ENCODE measurements at places on chromosomes 5 and 9.

GRCh38 chr9:136567651-136568287 is 21.9 kb upstream of the NOTCH1 start:
- DNase-seq: no peak

GRCh38 chr9:125323615-125324014 is 62.0 kb downstream of the GAPVD1 start:
- no peak for DNase-seq

- no peak for DNase-seq
Measured at GRCh38 chr5:177967221-177967887, 28.7 kb downstream of the PROP1 start.

DNA sequence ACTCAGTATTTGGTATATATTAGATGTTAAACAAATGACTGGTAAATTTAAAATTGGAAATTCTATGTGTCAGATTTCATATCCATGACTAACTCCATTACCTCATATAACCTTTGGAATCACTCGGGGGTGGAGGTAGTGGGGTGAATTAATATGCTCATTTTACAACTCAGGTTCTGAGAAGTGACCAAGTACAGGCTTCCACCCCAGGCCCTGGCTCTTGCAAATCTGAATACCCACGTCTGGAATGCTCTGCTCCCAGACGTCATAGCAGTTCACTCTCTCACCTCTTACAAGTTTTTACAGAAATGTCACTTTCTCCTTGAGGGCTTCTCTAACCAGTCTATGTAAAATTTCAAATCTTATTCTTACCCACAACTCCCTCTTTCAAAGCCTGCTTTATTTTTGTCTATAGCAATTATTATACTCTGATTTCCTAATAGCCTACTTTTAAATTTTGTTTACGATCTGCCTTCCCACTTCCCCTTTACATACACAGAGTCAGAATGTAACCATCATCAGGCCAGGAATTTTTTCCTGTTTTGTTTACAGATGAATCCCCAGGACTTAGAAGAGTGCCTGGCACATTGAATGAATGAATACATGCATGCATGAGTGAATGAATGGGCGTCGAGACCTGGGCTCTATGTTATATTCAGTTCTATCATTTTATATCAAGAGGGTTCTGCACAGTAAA is 134.1 kb upstream of the IFNE start:
- DNase-seq: no peak

DNA sequence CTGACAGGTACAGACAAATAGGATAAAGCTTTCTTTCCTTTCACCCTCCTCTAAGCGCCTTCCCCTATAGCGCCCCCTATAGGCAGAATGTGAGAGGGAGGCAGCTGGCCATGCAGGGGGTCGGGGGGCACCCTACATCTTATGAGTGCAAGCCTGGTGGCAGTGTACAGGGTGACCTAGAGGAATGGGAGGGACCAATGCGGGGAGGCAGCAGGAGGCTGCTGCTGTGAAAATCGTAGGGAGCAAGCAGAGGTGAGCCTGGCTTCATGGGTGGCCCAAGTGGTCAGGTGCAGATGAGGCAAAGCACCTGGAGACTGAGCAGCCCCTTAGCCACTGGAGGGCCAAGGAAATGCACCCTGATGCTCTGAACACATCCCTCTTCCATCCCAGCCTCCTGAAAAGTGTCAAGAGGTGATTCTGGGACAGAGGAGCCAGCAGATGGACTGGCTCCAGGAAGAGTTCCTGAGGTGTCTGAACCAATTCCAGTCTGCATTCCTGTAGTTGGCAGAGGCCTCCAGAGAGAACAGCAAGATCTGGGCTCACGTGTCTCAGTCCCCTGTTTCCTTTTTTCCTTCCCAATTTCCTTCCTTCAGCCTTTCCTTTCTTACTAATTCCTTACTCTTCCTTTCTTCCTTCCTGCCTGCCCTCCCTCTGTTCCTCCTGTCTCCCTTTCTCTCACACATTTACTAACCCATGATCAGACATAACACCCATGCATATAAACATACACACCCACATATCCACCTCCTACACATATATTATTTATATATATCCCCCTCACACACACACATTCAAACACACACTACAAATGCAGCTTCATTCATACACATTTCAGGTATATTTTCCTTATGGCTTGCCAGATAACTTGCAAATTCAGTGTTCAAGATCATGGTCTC is 32.8 kb upstream of the GALNT10 start:
- DNase-seq: no peak

DNA sequence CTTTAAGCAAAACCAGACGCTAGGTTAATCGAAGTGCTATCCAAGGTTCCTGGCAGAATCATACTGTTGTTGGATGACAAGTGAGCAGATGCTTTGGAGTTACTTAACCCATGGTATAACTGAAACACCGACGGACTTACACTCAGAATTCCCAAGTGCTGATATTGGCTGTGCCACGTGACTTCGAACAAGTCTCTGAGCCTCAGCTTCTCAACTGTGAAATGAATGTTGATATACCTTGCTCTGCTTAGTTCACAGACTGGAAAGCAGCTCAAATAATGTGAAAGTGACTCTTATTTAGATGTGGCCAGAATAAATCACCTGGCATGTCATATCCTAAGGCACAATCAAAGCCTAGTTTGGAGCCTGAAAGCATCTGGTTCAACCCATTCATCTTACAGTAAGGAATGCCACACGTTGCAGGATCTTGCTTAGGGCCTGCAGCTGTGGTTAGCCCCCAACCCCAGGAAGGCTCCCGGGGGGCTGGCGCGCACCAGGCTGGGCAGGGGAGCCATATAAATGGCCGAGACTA is 759 bp downstream of the GEMIN5 start:
- no peak for DNase-seq

DNA sequence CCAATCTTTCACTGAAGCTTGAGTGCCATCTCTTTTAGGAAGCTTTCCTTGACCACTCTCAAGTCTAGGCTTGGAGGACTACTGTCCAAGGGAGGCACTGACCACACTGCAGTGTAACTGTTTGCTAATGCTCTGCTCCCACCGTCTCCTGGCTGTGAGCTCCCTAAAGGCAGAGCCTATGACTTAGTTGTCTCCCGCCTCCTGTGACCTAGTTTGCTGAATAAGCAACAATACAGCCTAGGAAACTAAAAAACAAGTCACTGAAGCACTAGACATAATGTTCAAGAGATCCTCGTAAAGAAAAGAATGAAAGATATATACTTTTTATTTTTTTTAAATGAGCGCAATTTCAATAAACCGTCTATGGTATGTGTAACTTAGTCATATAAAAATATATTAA is 31.4 kb downstream of the LIX1 start:
- DNase-seq: no peak

DNA sequence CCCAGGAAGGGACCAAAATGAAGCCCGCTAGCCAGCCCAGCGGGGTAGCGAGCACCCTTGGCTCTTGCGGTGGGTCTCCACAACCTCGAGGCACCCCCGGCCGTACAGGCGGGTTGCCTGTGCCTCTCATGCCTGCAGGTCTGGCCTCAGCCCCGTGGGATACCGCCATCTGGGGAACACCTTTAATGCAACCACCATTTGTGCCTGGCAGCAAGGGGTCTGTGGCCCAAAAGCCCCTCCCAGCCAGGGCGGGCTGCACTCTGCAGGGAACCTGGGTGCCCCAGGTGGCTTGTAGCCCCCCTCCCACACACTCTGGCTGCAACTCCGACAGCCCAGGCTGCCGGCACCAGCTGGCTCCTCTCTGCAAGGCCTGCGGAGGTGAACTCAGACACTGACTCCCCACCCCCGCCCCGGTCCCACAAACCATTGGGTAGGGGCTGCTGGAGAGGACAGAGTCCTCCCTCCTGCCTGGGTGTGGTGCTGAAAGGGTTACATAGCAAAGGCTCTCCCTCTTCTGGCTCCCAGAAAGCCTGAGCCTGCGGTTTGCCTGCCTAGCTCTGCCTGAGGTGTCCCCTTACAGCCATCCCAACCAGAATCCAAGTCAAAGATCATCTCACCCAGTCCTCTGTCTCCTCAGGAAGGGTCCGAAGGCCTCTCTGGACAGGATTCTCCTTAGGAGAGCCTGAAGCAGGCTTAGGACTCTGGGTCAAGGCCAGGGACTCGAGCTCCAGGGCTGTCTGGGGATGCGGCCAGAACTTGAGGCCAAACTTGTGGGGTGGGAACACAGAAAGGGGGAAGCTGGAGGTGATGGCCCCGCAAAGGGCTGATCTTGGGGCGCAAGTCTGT is 109.4 kb downstream of the PSD2 start:
- no peak for DNase-seq
